ENCODE measurements at places on chromosomes 12 and 14.

- no peak for DNase-seq
Observed at GRCh38 chr12:131511803-131512561, 198.9 kb upstream of the SFSWAP start.

- no peak for DNase-seq
Observed at GRCh38 chr12:27946421-27946820, 26.1 kb downstream of the PTHLH start.

DNA sequence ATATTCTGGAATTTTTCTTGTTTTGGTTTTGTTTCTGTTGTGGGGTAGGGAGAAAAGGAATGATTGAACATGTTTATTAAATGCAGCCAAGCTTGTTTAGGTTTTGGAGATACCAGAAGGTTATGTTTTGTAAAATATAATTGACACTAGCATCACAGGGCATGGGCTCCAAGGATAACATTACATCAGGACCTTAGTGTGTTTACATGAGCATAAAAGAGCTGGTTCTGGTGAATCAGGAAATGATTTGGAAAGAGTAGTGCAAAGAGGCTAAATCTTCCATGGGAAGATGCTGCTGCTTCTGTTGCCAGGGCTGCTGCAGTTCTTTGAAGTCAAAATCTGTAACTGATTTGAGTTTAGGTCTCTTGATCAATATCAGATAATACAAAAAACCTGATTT is 118.7 kb downstream of the ETNK1 start:
- DNase-seq, result no peak

DNA sequence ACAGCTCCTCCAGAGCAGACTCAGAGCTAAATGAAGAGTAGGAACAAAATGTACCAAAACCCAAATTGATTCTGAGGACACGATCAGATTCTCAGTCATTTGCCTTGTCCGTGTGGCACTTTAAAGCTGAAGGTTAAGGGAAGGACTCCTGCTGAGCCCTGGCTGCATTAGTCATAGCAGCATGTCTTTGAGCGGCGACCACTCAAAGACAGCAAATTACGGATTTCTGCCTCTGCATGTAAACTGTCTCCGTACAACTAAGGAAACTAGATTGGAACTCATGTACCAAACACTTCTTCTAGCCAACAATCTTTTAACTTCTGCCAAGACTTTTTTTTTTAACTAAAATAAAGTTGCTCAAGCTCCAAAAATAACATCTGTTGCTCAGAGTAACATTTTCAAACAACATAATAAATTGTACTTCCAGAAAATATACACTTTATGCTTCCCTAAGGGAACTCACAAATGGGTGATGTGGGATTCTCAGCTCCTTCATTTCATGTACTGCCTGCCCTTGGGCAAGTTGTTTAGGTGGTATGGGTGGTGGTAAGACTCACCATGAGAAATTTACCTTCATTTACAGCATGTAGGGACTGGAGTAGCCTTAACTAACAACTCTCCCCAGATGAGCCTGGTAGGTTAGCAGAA is 56.1 kb downstream of the RERG start:
- DNase-seq, result no peak

DNA sequence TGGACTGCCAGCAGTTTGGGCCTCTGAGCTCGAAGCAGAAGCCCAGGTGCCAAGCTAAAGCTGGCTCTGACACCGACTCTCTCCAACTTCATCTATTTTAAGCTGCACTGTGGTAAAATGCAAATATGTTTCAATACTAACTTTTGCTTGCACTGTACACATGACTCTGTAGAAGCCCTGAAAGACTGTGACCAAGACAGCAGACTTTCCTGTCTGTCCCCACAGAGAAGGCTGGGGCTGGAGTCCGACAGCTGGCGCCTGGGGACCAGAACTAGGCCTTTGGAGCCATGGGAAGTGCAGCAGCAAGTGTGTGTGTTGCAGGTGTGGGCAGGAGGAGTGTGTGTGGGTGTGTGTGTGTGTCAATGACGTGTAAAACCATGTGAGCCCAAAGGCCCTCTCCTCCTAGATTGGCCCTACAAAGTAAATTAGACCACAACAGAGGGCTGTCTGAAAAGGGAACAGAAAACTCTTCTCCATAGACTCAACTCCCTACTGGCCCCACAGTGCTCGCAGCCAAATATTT is 16.4 kb upstream of the RAB35 start:
- DNase-seq, result no peak

GRCh38 chr12:124431971-124432370 is 135.4 kb downstream of the NCOR2 start:
- no peak for DNase-seq

GRCh38 chr14:74064883-74065282 is 19.4 kb downstream of the ALDH6A1 start:
- DNase-seq, result no peak

GRCh38 chr14:88707088-88707487 is 85.7 kb downstream of the EML5 start:
- DNase-seq, result no peak

GRCh38 chr14:53888535-53889386 is 67.9 kb downstream of the BMP4 start:
- DNase-seq, result no peak

DNA sequence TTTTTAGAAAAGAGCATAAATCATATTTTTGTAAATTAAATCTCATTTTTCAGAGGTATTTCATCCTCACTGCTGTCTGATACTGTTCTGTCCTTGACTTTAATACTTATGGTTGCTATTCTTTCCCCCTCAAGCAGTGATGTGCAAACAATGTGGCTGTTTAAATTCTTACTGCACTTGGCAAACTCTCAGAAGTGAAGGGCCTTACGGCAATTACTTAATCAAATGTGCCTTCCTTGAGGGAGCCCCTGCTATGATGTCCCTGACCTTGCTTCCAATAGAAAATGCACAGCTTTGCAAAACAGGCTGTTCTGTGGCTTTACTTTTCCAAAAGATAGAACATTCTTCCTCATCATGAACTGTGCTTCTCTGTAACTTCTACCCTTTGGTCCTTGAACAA is 35.2 kb downstream of the UBE3B start:
- no peak for DNase-seq

GRCh38 chr12:73274976-73275375 is 1002.8 kb downstream of the TRHDE start:
- DNase-seq, result no peak

DNA sequence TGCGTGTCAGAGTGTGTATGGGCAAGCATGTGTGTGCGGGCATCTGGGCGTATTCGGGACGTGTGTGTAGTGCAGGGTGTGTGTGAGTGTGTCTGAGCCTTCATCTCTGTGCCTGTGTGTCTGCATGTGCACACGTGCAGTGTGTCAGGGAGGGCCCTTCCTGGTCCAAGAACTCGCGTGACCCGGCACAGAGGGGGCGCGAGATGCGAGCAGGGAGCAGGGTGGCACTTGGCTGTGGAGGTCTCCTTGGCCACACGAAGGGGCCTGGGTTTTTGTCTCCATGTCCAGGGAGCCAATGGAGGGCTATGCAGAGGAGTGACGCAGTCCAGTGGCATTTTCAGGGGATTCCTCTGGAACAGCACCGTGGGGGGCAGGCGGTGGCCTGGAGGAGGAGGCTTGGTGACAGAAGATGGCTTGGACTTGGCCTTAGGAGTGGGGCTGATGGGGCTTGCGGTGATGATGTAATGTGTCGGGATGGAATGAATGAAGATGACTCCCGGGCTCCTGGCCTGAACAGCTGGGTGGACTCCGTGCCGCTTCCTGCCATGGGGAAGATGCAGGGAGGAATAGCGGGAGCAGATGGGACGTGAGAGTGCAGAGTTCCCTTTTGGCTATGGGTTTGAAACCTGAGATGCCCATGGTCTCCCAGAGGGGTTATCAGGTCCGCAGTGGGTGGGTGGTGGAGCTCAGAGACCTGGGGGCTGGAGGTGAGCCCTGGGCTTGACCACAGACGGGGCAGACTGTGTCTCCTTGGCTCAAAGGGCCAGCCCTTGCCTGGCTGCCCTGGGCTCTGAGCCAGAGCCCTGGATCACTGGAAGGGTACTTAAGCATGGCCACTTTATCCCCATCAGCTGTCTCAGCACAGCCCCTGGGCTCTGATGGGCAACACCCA is 208.3 kb downstream of the PHETA1 start:
- no peak for DNase-seq

DNA sequence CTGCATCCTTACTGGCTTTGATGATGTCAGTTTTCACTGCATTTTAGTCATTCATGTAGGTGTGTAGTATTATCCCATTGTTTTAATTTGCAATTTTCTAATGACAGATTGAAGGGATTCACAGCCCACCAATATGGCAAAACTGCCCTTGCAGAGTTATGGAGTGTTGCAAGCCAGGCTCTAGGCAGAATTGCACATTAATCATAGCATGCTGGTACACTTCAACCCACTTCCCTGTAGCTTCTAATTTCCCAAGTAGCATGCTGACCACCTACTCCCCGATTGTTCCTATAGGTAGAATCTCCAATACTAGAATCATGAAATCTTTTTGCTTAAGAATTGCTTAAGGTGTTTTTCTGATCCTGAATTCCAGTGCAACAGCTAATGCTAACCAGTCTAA is 5.2 kb upstream of the RNASE6 start:
- DNase-seq, result no peak

DNA sequence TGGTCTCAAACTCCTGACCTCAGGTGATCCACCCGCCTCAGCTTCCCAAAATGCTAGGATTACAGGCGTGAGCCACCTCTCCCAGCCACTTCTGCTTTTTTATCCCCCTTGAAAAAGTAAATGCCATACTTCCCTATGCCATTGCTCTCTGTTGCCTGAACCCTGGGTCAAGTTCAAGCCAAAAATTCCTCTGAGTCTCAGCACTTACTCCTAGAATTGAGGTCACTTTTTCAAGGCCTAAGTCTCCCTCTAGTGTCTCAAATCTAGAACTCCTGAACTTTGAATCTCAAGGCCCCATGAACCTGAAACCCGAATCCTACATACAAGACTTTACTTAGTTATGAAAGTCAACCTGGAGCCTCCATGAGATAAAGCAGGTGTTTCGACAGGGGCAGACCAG is 1.4 kb upstream of the APOBEC1 start:
- peak; percentile 31 for DNase-seq

GRCh38 chr14:42149609-42150261 is 543.1 kb downstream of the LRFN5 start:
- no peak for DNase-seq

- DNase-seq, result no peak
Observed at GRCh38 chr12:56234746-56235436, 5.0 kb downstream of the SLC39A5 start.

DNA sequence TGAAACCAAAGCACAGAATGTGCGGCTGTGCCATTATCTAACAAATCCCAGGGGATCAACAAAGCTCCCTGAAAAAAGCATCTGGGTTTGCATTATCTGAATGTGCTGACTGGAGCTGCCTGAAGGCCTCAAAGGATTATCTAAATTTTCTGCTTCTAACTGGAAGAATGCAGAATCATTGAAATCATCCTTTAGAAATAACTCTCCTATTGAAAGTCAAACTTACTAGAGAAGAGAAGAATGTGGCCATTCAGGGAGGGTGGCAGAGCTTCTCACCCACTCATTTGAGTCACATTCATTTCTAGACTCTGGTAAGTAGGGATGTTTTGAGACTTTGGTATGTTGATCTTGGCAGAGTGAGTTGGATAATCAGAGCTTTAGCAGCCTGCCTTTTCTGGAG is 220.6 kb upstream of the RGS6 start:
- DNase-seq, result peak; percentile 62

GRCh38 chr14:99972748-99973466 is 92.3 kb upstream of the EVL start:
- no peak for DNase-seq

- no peak for DNase-seq
Observed at GRCh38 chr14:71405676-71406075, 498.4 kb downstream of the PCNX1 start.

- peak; percentile 10 for DNase-seq
Observed at GRCh38 chr12:88361493-88361892, 218.8 kb downstream of the KITLG start.

- DNase-seq, result no peak
Observed at GRCh38 chr12:95439461-95440230, 34.3 kb upstream of the METAP2 start.

DNA sequence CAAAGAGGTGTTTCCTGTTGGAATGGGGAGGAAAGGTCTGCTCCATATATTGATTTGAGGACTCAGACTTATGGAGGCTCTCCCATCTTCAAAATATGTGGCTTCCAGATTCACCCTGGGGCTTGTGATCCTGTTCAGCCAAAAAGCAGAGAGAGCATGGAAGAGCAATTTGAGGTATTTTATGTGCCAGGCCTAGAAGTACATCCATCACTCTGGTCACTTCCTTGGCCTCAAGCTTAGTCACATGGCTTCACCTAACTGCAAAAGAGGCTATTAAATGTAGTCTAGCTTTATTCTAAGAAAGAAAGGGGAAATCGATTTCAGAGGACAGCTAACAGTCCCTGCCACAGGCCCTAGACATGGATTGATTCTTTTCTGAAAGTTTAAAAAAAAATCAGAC is 86.2 kb downstream of the C12orf50 start:
- no peak for DNase-seq

Measured in AG08396 (cell line).